ENCODE measurements at places on chromosomes 12 and 14.

GRCh38 chr14:59090572-59090971 is 97.9 kb upstream of the DAAM1 start:
- DNase-seq = no peak

- DNase-seq = no peak
Measured at GRCh38 chr12:12195081-12195480, 71.8 kb downstream of the LRP6 start.

DNA sequence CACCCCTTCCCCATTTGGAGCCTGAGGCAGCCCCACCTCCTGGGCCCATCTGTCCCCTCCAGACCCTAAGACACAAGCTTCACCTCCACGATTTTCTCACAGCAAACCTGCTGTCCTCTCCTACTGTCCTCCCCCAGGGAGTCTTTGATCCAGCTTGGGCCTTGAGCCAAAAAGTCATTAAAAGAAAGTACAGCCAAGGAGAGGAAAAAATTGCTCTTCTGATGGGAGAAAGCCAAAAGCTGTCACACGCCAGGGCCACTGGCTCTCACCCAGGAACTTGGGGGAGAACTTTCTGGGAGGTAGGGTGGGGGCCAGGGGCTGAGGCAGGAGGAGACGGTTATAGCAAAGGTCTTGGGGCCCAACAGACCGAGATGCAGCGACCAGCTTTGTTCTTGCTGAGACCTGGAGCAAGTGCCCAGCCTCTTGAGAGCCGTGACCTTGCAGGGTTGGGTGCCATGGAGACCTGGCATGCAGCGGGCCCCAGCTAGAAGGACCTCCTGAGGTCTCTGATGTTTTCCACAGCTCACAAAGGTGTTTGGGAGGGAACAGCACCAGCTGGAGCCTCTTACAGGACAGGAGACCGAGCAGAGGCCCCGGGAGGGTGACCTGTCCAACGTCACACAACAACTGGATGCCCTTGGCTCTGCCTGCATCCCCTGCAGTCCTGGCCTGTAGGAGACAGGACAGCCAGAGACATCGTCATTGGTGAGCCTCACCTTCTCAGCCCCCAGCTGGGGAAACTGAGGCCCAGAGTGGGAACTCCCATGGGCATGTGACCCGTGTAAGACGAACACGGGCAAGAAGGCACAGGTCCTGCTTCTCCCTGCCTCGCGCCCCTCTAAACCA is 124.5 kb downstream of the CALM1 start:
- peak; percentile 46 for DNase-seq

- DNase-seq = no peak
Measured at GRCh38 chr12:68865399-68866164, 57.6 kb downstream of the MDM2 start.

DNA sequence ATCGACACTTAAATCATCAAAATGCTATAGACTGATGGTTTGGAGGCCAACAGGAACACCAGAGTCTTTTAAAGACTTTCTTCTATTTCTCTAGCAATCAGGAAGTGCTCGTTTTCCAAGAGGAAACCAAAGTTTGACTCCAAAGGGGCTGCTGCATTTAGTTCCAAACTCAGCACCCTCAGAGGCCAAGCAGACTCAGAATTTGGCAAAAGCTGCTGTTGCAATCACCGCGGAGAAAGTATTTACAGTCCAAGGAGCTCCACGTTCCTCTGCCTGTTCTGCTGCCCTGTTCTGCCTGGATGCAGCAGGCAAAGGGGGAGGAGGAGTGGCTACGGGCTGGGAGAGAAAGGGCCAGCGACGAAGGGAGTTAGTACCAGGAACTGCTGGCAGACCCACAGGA is 325.1 kb downstream of the BCL11B start:
- DNase-seq = peak; percentile 44

- peak; percentile 98 for DNase-seq
Measured at GRCh38 chr14:105411017-105411941, 8.3 kb upstream of the MTA1 start.

DNA sequence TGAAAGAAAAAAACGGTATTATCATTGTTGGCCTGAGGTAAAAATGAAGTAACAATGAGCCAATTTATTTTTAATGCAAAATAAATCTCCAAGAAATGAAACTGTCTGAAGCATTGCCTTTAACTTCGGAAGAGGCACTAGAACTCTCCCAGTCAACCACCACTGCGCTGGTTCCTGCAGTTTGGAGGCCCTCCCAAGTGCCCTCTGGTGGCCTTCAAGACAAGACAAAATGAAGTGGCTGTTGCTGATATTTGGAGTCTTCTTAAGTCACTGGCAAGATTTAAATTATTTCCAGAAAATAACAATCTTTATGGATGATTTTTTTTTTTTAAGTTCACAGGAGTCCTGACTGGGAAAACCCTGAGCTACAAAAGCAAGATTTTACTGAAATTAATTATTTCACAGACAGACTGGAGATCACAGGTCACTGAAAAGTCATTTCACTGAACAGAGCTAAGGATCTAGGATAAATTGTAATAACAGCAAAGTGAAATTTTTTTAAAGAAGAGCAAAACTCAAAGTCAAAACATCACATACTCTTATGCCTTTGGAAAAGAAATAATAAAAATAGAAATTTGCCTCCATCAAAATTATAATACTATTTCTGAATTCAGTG is 58.2 kb downstream of the DICER1 start:
- peak; percentile 83 for DNase-seq

All from T47D (cell line).